Psoas muscle (tissue), 8 donors: ENCODE measurements at places on chromosomes 6 and 20. TPM values are rescaled to one million over a fixed set of nuclear protein-coding genes. Genes with fewer than 3 reads are reported as not detected.
A peak's percentile ranks its signal among the peaks of the same experiment; 100 is the strongest.

PDE10A gene
- total RNA-seq: 0.74 TPM

DNA sequence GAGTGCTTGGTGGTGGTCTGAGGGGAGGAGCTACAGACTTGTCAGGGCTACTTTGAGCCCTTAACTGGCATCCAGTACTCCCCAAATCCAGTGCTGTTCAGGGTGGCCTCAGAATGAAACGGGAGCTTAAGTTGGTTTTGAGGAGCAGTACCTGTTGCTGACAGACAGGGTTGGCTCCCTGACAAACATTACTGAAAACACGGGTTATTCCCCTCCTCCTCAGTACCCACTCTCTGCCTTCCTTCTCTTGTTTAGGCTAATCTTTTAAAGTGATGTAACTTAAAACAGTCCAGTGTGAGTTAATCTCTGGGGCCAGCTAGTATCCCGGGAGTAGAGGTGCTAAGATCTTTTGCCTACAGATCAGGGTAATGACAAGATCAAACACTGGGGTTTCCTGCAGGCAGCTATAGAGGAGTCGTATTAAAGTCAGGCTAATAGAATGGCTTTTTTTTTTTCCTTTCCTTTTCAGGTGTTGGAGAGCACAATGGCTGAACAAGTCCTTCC, 3.7 kb downstream of the TNFAIP3 start:
- no peaks in the 10 kb centered on the region for H3K27me3 ChIP-seq
- H3K27ac ChIP-seq: peak overlapping the region; percentile 39
- no peak for DNase-seq
- peaks cover 29% of the 10 kb centered on the region for H3K36me3 ChIP-seq
- peak overlapping the region; percentile 37 for H3K4me3 ChIP-seq

NRN1 gene
- total RNA-seq: 5.4 TPM

GRCh38 chr6:38695933-38696332, 7.0 kb downstream of the GLO1 start:
- H3K4me3 ChIP-seq: no peak overlapping the region
- H3K4me1 ChIP-seq: peaks cover 2% of the 10 kb centered on the region
- no peaks in the 10 kb centered on the region for H3K27me3 ChIP-seq
- no peak overlapping the region for H3K27ac ChIP-seq
- no peak for DNase-seq

- no peak overlapping the region for H3K27ac ChIP-seq
- no peak for DNase-seq
- no peak overlapping the region for H3K4me3 ChIP-seq
These were observed 4.0 kb downstream of the MAP3K5 start for GRCh38 chr6:136788069-136788902.

DNA sequence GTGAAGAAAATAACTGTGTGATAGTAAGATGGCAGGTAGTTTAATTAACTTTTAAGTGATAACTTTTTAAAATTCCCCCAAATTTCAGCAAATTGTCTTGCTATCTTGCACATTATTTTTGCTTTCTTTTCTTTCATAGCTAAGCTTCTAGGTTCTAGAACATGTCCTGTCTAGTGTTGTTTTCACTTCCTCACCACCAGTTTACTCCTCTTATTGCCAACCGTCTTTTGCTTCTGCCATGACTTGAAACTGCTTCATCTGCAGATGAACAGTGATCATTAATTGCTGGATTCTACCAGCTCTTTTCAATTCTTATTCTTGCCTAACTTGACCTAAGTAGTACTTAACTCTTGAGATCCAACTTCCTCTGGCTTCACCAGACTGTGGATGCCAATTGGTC, 137.8 kb downstream of the CENPW start:
- no peaks in the 10 kb centered on the region for H3K36me3 ChIP-seq
- no peak overlapping the region for H3K4me3 ChIP-seq
- no peak overlapping the region for H3K27ac ChIP-seq
- no peaks in the 10 kb centered on the region for H3K4me1 ChIP-seq

CTCFL gene
- total RNA-seq: not detected

GRCh38 chr6:126804332-126805064, 314.0 kb upstream of the RSPO3 start:
- no peak overlapping the region for H3K4me3 ChIP-seq
- H3K36me3 ChIP-seq: no peaks in the 10 kb centered on the region
- no peak for DNase-seq
- no peak overlapping the region for H3K27ac ChIP-seq
- H3K27me3 ChIP-seq: no peaks in the 10 kb centered on the region
- no peaks in the 10 kb centered on the region for H3K4me1 ChIP-seq

DNA sequence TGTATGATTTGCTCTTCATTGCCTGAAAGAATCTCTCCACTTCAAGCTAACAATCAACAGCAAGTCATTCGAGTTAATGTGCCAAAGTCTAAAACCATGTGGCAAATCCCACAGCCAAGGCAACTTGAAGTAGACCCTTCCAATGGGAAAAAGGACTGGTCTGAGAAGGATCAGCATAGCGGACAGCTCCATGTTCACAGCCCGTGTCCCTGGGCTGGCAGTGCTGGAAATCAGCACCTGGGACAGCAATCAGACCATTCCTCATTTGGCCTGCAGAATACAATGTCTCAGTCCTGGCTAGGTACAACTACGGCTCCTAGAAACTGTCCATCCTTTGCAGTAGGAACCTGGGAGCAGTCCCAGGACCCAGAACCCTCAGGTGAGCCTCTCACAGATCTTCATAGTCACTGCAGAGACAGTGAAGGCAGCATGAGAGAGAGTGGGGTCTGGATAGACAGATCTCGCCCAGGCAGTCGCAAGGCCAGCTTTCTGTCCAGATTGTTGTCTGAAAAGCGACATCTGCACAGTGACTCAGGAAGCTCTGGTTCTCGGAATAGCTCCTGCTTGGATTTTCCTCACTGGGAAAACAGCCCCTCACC, 1.1 kb downstream of the GJA10 start:
- H3K27me3 ChIP-seq: peaks cover 33% of the 10 kb centered on the region
- no peak overlapping the region for H3K4me3 ChIP-seq
- H3K4me1 ChIP-seq: no peaks in the 10 kb centered on the region
- no peaks in the 10 kb centered on the region for H3K36me3 ChIP-seq
- no peak for DNase-seq

COL19A1 gene
- 10.3 TPM for total RNA-seq

DNA sequence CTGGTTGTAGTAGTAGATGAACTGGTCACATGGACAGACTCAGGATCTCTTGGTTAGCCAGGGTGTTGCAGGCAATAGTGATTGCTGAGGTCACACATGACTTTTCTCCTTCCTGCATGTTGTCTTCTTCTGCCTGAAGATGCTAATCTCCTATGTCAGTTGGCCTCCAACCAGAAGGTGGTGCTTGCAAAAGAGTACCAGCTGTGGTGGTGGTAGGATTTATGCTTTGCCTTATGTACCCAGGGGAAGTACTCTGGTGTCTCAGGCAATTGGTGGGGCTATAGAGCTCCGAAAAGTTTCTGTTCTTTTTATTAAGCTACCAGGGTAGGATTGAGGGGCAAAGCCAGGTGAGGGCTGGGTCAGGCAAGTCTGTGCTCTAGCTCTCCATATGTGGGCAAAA, 98.5 kb downstream of the CARMIL1 start:
- DNase-seq: no peak
- H3K4me3 ChIP-seq: no peak overlapping the region
- no peaks in the 10 kb centered on the region for H3K36me3 ChIP-seq
- no peak overlapping the region for H3K27ac ChIP-seq
- no peaks in the 10 kb centered on the region for H3K4me1 ChIP-seq

DNA sequence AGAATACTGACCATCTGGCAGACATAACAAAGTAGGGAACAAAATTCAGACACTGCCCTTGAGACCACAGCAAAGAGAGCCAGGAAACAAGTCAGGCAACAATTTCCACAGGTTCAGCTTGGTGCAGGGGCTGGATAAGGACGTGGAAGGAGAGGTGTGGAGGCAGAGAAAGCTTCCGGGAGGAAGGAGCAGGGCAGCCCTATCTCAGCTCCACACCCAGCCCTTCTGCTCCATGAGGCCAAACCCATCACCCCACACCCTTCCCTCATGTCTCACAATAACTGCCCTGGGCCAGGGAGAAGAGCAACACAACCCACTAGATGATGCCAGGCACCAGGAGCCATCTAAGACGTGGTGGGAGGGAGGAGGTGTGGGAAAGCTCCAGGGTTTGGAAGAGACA, 5.8 kb downstream of the SNHG17 start:
- H3K4me3 ChIP-seq: no peak overlapping the region
- DNase-seq: no peak
- no peaks in the 10 kb centered on the region for H3K27me3 ChIP-seq
- H3K36me3 ChIP-seq: peaks cover 97% of the 10 kb centered on the region
- H3K4me1 ChIP-seq: peaks cover 18% of the 10 kb centered on the region
- no peak overlapping the region for H3K27ac ChIP-seq

GRCh38 chr6:151524059-151524458, 30.2 kb downstream of the CCDC170 start:
- H3K4me3 ChIP-seq: no peak overlapping the region
- H3K4me1 ChIP-seq: no peaks in the 10 kb centered on the region
- DNase-seq: no peak
- H3K36me3 ChIP-seq: no peaks in the 10 kb centered on the region
- no peaks in the 10 kb centered on the region for H3K27me3 ChIP-seq

DNA sequence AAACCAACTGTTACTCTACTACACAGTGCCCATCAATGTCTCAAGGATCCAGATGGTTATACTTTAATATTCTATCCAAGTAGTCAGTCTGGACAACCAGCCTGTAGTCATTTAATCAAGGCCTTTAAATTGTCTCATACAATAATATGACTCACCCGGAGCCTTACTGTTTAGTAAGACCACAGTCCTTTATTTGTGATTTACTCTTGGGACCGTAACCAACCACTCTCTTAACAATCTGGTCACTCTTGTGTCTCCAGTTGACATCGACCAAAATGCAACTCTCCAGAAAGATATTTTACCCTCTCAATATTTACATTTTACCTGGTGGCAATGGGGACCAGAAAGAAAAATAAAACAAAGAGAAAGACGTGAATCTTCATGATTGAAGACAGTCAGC, 14.9 kb downstream of the DEFB114 start:
- no peak overlapping the region for H3K27ac ChIP-seq
- no peak for DNase-seq
- H3K27me3 ChIP-seq: no peaks in the 10 kb centered on the region
- H3K4me3 ChIP-seq: no peak overlapping the region
- no peaks in the 10 kb centered on the region for H3K36me3 ChIP-seq
- H3K4me1 ChIP-seq: no peaks in the 10 kb centered on the region

ZNF311 gene
- total RNA-seq: not detected

- H3K36me3 ChIP-seq: no peaks in the 10 kb centered on the region
- H3K27ac ChIP-seq: no peak overlapping the region
- H3K4me1 ChIP-seq: peaks cover 3% of the 10 kb centered on the region
These were observed 4.2 kb upstream of the ITPR3 start for GRCh38 chr6:33616913-33617312.

GRCh38 chr6:151324488-151324825, 66.9 kb downstream of the ZBTB2 start:
- peak overlapping the region; percentile 15 for H3K4me3 ChIP-seq
- no peak for DNase-seq
- no peaks in the 10 kb centered on the region for H3K36me3 ChIP-seq
- peaks cover 12% of the 10 kb centered on the region for H3K4me1 ChIP-seq

GRCh38 chr6:3518356-3519190, 61.7 kb upstream of the SLC22A23 start:
- H3K4me3 ChIP-seq: no peak overlapping the region
- no peaks in the 10 kb centered on the region for H3K27me3 ChIP-seq
- H3K27ac ChIP-seq: no peak overlapping the region

HLA-DQA2 gene
- not detected for total RNA-seq

DNA sequence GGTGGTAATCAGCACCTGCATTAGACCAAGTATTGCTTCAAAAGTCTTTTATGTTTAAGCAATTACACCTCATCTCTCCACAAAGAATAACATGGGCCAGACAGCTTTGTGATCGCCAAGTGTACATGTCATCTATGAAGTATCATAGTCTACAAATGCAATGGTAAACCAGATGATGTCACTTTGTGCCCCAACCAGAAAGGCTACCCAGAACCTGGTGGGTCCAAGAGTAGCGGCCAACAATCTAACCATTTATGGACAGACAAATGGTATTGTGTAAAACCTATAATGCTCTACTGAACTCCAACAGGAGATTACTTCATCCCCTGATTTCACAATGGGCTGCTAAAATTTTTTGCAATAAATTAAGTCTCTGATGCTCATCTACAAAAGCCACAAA, 295.9 kb downstream of the GMDS start:
- H3K27ac ChIP-seq: no peak overlapping the region
- no peak overlapping the region for H3K4me3 ChIP-seq
- no peak for DNase-seq
- no peaks in the 10 kb centered on the region for H3K27me3 ChIP-seq
- H3K36me3 ChIP-seq: no peaks in the 10 kb centered on the region

DNA sequence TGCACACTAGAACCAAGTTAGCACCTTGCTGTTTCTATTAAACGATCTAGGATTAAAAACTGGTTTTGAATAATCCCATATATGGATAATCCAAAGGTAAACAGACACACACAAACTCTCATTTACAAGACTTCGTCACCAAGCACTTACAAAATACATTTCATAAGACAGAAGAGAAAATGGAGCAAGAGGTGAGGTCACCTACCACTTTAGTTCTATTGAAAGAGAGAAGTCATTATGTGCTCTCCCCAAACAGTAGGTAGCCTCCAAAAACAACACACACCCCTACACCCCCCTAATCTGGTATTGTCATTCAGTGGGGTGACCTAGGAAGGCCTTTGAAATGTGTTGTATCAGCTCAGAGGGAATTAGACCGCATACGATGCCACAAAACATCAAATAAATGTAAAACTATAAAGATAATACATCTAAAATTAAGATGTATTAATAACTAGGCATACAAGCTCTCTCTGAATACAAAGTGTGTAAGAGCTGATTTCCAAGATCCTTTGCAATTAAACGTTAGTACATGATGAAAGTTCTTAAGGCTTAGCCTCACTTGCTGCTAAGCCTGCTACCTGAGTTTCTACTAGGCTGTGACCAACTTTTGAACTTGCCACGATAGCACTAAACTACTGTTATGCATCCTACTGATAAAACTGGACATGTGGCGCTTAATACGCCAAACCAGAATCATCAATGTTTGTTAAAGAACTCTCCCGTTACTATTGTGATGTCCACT, 1.6 kb downstream of the SRPK1 start:
- H3K36me3 ChIP-seq: no peaks in the 10 kb centered on the region
- peaks cover 18% of the 10 kb centered on the region for H3K4me1 ChIP-seq
- H3K27me3 ChIP-seq: no peaks in the 10 kb centered on the region
- peak overlapping the region; percentile 88 for H3K27ac ChIP-seq
- H3K4me3 ChIP-seq: peak overlapping the region; percentile 93

HSPA1A gene
- 241 TPM for total RNA-seq

CST1 gene
- total RNA-seq: not detected

DNA sequence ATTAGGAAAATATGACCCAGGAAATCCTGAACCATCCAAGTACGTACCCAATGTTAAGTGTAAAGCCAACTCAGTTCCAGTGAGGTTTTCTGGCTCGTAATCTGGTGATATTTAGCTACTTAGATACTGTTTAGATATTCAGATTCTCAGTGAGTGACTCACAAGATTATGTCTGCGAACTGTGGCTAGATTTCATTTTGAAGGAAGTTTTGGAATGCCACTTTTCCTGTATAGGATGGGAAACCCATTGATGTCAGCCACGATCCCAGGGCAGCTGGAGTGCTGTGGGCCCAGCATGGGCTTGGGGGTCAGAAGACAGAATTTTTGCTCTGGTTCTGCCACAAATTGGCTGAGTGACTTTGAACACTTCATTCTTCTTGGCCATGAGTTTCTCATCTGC, 76.3 kb downstream of the TMEM170B start:
- H3K27me3 ChIP-seq: no peaks in the 10 kb centered on the region
- H3K27ac ChIP-seq: no peak overlapping the region
- H3K4me3 ChIP-seq: no peak overlapping the region
